Activated naive CD8-positive, alpha-beta T cell treated with anti-CD3 and anti-CD28 coated beads, Interleukin-2, amount 50 U/mL, for 16 hours (primary cell): ENCODE measurements at places on chromosomes 5 and 9.

DNA sequence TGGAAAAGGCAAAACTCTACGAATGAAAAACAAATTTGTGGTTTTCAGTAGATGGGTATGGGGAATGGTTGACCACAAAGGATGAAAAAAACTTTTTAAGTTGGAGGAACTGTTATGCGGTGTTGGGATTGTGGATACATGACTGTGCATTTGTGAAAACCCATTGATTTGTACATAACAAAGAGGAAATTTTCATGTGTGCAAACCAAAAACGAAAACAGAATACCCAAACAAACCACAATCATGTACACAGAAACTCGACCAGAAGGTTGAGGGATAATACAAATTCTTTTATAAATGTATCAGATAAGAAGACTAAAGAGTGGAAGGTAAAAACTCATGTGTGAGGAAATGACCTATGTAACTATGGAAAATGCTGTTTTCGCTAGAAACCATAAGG lies 1012.4 kb downstream of the CDH18 start:
- no peak for DNase-seq

GRCh38 chr5:52466113-52466512 lies 321.6 kb upstream of the ITGA1 start:
- DNase-seq = no peak

DNA sequence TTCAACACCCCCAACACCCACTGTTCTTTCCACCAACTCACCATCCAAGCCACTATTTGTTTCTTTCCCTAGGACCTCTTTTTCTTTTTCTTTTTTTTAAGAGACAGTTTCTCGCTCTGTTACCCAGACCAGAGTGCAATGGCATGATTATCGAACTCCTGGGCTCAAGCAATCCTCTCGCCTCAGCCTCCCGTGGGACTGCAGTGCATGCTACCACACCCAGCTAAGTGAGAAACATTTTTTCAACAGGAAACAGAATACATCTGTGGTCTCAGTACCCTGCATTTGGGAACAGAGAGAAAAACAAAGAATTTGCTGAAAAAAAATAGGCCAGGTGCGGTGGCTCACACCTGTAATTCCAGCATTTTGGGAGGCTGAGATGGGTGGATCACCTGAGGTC lies 24.6 kb downstream of the B4GALT1 start:
- no peak for DNase-seq

DNA sequence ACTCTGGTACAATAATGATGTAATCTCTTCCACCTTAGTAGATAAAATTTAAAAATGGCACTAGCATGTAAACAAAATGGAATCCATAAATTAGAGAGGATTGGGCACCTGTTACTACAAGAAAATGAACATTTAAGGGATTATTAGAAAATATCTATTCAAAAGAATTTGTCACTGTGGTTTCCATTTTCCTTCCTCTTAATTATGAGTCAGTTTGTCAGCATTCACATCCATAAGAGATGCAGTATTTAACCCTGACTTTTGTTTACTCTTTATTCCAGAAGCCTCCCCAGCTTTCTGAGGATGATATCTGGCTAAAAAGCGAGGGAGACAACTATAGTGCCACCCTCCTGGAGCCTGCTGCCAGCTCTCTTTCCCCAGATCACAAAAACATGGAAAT lies 72.1 kb downstream of the C9orf152 start:
- no peak for DNase-seq

GRCh38 chr9:6590772-6591384 lies 54.7 kb downstream of the GLDC start:
- DNase-seq = no peak

GRCh38 chr9:129102791-129103594 lies 7.6 kb downstream of the CRAT start:
- DNase-seq = no peak

GRCh38 chr5:3230941-3231340 lies 364.7 kb upstream of the IRX1 start:
- DNase-seq = no peak

- DNase-seq = no peak
These were observed 351.9 kb upstream of the IRX2 start for GRCh38 chr5:3103262-3103811.

DNA sequence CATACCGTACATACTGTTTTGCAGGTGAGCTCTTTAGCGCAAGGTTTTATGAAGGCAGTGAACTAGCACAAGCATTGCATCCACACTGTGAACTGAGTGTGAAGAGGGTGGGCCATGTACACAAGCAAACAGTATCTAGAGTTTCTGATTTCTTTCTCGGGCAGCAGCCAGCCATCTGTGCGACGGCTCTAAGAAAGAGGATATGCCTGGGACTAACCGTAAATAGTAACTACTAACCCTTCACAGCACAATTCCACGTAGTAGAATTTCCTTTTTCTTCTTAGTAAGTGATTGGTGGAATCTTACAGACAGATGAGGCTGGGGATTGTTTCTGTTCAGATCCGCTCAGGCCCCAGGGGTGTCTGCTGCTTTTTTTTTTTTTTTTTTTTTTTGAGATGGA lies 89.0 kb downstream of the DRD1 start:
- DNase-seq = no peak

- DNase-seq = no peak
These were observed 138.3 kb downstream of the OSTF1 start for GRCh38 chr9:75226403-75227139.

DNA sequence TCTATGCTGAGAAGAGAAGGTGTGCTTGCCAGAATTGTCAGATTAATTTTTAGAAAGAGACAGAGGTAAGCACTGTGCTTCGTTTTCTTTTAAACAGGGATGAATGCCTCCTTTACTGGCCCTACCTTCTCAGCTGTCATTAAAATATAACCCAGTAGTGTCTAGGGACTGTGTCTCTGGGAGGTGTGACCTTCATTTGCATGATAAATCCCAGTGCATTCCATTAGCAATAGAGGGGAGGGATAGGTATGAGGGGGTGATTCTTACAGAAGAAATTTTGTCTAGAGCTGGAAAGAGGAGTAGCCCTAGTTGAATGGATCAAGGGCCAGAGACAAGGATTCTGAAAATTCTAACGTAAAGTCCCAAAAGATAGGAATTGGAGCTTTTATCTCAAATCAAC lies 351.5 kb downstream of the BNC2 start:
- no peak for DNase-seq

GRCh38 chr9:34097865-34098264 lies 28.6 kb downstream of the DCAF12 start:
- DNase-seq = no peak
